Ureter (tissue), 1 donor: ENCODE measurements at places on chromosomes 16 and 17. TPM values are rescaled to one million over a fixed set of nuclear protein-coding genes. Genes with fewer than 3 reads are reported as not detected.

GRCh38 chr16:31253642-31254045 is 6.1 kb upstream of the ITGAM start:
- no peak for DNase-seq

DNA sequence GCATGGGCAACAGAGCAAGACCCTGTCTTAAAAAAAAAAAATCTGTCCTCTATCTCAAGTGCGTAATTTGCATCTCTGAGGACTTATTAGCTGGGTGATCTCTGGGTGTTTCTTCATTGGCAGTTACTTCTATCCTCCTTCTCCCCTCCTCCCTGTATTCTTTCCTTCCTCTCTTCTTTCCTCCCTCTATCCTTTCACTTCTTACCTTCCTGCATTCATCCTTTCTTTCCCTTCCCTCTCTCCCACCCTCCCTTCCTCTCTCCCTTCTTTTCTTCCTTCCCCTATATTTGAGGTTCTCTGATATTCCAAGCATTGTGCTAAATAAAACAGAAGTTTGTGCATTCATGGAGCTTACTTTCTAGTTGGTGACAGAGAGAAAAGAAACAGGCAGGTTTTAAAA is 10.7 kb downstream of the MFSD11 start:
- DNase-seq = no peak

DNA sequence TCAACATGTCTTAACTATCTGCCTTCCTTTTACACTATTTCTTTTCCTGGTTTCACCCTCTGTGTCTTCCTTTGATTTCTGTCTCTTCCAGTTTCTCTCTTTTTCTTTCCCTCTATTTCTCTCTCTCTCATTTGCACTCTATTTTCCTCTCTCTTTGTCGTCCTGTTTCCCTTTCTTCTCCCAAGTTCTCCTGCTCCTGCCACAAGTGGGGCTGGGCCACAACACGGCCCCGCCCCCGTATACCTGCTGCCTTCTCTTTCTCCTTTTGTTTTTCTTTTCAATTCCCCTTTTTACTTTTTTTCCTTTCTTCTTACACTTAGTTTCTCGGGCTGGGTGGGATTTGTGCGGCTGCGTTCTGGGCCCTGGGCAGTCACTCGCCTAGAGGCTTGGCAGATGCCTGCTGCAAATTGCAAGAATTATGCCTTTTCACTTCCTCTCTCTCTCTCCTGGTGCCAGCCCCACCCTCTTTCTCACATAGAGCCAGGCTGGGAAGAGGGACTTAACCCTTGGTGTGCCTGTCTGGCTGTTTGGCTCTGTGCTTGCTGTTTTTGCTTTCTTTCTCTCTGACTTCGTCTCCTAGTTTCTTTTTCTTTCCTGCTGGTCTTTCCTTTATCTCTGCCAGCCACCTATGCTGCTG is 2139.4 kb downstream of the TP53TG3F start:
- DNase-seq = peak; percentile 65

GRCh38 chr17:28978356-28978964 is 27.1 kb upstream of the PHF12 start:
- no peak for DNase-seq

DNA sequence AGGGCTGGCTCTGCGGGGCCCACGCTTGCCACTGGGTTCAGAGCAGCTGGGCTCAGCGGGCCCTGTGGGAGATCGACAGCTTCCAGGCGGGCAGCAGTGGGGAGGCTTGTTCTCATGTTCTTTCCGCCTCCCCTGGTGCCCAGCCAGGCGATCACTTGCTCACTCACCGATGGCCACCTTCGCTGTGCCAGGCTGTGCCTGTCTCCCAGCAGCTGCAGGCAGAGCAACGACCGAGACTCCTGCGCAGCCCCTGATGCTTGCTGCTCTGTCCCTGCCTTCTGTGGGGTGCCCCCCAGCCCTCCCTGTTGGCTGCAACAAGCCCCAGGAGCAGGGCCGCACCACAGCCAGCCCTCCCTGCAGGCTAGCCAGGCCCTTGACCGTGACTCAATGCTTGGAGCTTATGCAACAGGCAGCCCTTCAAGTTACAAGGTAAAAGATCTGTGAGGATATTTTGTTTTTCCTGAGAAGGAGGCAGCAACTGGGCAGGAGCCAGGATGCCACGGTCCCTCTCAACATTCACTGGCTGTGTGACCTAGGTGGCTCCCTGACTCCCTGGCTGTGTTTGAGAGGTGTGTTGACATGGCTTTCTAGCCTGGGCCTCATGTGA is 9.6 kb upstream of the SPNS2 start:
- DNase-seq = no peak

- no peak for DNase-seq
These were observed 251.9 kb downstream of the CNTNAP4 start for GRCh38 chr16:76529120-76529519.

- DNase-seq = peak; percentile 79
These were observed 8.2 kb downstream of the SYNGR2 start for GRCh38 chr17:78176548-78177025.

Gene CES4A
- 17.7 TPM for total RNA-seq

Gene SPNS2
- total RNA-seq = 30.0 TPM

Gene VAT1L
- total RNA-seq = 0.65 TPM

Gene ABCA9
- total RNA-seq = 4.3 TPM

Gene CDH3
- total RNA-seq = 17.4 TPM

Gene MYH13
- not detected for total RNA-seq

Gene OTOA
- 0.70 TPM for total RNA-seq

Gene ASGR1
- total RNA-seq = 2.6 TPM
